ENCODE measurements at places on chromosomes 6 and 20.

- no peak for DNase-seq
Measured at GRCh38 chr6:44356487-44356886, 14.0 kb downstream of the SPATS1 start.

DNA sequence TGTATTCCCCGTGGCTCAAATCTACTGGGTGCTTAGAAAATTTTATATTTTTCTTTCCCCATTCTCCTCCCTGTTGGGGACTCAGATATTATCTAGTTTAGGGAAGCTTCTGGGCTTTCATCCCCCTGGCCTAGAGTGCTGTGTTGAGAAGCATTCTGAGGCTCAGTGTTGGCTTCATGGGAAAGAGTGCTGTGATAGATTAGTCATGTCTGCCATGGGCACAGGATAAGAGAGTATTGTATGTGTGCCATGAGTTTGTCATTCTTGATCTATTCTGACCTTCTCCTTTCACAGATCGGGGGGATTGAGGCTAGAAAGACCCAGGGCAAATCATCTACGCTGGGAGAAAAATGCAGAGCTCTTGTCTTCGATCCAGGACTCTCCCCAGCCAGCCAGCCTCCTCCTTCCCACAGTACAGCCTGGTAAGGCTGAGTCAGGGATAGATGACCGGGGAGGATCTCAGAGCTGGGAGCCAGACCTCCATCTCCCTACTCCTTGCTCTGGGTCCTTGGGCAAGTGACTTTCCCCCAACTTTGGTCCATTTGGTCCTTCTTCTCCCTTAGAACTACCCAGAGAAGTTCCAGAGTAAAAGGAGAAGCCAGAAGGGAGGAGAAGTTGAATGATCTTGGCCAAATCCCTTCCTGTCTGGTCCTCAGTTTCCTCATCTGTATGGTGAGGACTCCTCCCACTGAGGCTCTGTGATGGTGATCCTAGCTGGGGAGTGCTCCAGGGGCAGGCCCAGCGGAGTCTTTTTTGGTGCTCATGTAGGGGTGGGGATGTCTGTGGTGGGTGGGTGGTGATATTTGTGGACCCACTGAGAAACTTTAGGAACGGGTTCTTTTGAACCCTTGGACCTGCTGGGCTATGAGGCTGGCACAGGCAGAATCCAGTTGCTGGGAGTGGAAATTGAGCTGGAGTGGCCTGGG is 5.0 kb downstream of the SRC start:
- no peak for DNase-seq

DNA sequence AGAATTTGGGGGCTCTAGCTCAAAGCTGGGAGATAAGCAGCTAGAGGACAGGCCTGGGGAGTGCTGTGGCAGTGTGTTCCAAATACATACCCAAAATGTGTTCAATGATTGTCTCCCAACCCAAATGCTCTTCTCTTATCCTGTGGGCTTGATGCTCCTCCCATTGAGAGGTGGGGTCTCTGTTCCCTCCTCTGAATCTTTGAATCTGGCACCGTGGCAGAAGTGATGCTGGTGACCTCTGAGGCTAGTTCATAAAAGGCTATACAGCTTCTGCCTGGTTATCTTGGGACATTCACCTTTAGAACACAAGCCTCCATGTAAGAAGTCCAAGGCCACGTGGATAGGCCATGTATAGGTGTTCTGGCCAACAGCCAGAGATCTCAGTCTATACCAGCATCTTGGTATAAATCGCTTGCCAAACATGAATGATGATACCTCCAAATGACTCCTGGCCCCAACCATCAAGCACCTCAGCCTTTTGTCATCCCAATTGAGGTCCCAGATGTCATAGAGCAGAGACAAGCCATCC is 15.9 kb upstream of the MYBL2 start:
- DNase-seq: no peak

DNA sequence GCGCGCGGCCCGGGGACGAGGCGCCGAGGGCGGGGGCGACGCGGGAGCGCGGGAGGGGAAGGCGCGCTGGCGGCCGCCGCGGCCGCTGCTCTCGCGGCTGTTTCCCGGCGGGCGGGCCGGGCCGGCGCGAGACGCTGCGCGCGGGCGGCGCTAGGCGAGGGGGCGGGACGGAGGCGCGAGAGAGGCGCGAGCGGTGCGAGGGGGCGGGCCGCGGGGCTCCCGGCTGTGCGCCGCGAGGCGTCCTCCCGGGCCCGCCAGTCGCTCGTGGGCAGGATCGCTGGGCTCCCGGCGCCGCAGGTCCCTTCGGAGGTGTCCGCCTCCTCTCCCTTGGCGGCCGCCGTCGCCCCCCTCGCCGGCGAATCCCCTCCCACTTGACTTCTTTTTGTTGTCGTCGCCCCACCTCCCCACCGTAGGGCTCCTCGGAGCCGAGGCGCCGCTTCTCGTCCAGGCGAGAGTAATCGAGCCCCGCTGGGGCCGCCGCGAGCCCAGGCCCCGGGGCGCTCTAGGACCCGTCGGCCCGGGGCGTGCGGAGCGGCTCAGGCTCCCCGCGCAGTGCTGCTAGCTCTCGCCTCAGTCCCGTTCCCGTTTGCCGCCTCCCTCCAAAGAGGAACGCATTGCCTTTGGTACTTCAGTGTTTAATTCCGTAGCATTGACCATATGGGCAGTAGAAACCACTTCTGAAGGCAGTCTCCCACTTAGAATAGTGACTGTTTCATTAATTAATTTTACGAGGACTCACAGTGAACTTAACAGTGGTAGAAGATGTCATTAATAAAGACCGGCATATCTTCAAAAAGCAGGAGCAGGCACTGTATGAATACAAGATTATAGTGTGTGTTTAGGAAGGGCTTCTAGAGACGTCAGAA is at the start of gene RANBP9:
TSS of gene RANBP9 (minus strand) at position 103 of the 866 bp plus-strand sequence. CDS start 330 bp downstream, outside the sequence.
- peak; percentile 80 for DNase-seq

DNA sequence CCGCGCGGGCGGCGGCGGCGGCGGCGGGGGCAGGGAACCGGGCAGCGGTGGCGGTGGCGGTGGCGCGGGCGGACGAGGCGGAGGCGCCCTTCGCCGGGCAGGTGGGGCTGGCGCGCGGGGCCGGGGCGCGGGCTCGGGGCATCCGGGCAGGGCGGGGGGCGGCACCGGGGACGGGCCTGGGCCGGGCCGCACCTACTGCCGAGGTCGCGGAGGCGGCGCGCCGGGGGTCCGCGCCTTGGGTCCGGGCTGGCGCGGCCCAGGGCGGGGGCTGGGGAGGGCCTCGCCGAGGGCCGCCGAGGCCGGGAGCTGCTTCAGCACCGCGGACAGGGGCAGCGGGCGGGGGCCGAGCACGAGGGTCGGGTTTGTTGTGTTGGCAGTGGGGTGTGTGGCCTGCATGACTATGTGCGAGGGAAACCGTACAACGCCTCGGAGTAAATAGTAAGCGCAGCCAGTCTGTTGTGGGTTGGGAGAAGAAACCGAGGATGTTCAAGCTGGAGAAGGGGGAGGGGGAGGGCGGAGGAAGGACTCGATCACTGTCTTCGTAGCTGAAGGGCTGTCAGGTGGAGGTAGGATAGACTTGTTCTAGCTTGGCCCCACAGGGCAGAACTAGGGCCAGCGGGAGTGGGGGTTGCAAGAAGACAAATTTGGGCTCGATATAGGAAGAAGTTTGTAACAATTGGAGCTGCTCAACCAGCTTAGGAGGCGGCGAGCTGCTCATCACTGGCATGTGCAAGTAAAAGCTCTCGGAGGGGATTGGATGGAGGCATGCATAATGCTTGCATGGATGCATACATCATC is 593 bp downstream of the MMP24 start:
- DNase-seq: no peak

- DNase-seq: no peak
Measured at GRCh38 chr6:130134582-130134981, 88.2 kb downstream of the SAMD3 start.

GRCh38 chr6:135449246-135449645 is 48.3 kb downstream of the AHI1 start:
- DNase-seq: no peak

DNA sequence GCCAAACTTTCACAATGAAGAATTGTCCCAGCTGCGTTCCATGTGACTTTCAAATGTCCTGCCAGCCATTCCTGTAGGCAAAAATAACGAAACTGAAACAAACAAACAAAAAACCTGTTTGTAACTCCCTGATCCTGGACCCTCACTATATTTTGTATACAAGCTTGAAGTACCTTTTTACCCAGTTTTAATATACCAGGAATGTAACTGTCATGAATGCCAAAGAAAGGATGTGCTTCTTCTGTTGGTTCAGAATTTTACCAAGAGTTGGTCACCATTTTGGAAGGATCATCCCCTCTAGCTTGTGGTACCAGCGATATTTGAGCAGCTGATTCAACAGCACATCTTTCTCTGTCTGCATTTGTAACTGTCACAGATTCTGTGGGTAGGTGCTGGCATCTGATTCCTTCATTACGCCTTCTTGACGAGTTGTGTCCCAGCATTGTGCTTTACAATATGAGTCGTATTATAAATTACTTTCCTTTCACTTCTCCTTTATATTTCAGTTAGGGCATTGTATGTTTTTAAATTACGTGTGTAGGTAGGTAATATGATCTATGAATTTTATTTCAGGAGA is 93.9 kb downstream of the DLGAP4 start:
- no peak for DNase-seq

GRCh38 chr6:43772681-43773049 is 2.7 kb downstream of the VEGFA start:
- DNase-seq: no peak
